Mesenteric fat pad (tissue), 1 donor: ENCODE measurements at places on chromosomes 11 and 22.

DNA sequence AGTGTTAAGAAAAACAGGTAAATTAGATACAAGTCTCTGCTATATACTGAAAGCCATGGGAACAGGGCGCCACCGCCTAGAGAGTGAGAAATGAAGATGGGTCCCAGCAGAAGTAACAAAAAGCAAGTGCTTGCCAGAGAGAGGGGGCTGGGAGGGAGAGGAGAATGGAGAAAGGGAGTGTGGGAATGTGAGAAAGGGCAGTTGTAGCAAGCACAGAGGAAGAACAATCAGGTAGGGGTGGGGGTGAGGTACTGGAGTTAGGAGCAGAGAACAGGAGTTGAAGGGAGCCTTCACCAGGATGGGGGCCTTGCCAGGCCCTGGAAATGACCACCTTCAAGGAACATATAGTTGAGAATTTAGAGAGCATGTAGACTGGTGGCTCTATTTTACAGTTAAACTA, 66.8 kb downstream of the TCF20 start:
- no peak for DNase-seq

DNA sequence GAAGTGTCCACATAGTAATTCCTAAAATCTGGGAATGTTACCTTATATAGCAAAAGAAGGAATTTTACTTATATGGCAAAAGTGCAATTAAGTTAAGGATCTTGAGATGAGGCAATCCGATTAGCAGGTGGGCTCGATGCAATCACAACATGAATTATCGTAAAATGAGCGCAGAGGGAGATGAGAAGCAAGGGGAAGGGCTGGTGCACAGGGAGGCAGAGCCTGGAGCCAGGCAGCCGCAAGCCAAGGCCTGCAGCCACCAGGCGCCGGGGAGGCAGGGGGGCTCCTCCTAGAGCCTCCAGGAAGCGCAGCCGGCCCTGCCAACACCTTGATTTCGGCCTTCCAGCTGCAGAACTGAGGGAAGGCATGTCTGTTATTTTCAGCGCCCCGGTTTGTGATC, 85.7 kb downstream of the CELSR1 start:
- DNase-seq: no peak

- DNase-seq: no peak
These were observed 44.1 kb upstream of the CCDC188 start for GRCh38 chr22:20194681-20195593.

- peak; percentile 16 for DNase-seq
These were observed 98.6 kb downstream of the RPS6KA4 start for GRCh38 chr11:64457416-64458010.

GRCh38 chr11:47449541-47449940, 605 bp upstream of the RAPSN start:
- no peak for DNase-seq

DNA sequence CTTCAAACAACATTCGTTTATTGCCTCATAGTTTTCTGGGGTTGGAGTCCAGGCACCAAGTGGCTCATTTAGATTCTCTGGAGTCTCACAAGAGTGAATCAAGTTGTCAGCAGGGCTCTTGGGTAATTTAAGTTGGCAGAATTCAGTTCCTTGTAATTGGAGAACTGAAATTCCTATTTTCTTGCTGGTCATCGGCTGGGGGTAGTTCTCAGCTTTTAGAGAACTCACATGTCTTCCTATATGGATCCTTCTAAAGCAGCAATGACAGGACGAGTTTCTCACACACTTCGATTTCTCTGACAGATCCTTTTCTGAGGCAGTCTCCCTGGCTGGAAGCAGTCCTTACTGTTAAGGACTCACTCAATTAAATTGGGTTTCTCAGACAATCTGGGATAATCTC, 17.3 kb upstream of the OOSP4B start:
- DNase-seq: no peak
